NCI-H510A treated with DMSO at 0.1 percent for 48 hours (cell line): ENCODE measurements at places on chromosomes 1 and 21.
A peak's percentile ranks its signal among the peaks of the same experiment; 100 is the strongest.

DNA sequence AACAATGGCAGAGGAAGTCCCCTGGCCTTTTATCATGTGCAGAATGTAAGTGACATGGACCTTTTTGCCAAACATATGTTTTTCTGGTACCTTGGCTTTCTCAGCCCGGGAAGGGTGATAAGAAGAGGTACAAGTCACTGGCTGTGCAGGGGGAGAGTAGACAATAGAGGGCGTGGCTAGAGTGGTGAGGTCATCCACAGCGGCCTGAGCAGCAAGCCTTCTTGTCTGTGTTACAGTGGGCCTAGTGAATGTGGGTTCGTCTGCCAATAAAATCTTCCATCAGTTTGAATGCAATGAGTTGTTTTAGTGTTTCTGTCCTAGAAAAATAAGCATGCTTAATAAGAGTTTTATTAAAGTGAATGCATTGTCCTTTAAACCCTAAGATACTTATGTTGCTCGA is 59.0 kb upstream of the PGD start:
- peak; percentile 96 for DNase-seq

DNA sequence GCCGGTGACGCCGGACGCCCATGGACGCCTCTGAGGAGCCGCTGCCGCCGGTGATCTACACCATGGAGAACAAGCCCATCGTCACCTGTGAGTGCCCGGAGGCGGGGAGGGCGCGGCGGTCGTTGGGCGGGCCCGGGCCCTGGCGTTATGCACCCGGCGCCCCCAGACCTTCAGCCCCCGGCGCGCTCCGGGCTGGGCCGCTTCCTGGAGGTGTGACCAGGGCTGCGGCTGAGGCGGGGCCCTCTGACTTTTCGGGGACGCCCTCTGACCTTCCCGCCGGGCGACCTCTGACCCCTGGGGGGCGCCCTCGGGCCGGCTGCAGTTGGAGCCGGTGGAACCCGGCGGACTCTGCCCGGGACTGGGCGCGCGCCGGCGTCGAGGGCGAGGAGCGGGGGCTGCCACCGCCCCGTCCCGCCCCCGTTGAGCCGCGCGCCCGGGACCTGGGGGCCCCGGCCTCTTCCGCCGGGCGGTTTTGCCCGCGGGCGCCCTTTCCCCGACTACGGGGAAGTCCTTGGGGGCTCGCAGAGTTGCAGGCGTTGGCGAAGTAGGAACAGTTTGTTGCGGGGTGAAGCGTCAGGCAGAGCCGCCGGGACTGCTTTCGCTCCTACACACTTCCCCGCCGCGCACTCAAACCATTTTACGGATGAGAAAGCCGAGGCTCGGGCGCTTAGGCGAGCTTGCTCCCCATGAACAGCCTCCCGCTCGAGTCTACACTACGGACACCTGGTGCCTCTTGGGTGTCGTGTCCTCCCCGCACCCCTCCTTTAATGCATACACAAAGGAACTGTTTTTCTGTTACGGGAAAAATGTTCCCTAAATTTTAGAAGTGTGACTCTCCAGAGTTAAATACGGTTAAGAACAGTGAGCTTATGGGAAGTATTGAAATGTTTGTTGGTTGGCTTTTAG is 618 bp downstream of the TRAPPC10 start:
- DNase-seq, result peak; percentile 27

DNA sequence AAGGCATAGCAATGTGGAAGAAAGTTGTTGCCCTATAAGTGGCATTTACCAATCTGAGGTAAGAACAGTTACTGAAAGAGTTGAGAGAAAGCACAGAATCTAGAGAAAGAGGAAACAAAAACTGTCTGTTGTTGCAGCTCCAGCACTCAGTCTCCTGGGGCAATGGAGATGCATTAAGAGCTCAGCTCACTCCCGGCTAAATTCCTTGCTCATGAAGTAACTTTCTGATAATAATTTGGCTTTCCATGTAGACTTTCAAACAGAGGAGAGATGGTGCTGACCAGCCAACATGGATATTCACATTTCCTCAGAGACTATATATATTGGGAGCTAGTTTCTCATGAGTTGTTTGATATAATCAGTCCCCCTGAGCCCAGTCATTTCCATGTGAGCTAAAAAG is 135.3 kb downstream of the GDAP2 start:
- DNase-seq, result no peak

DNA sequence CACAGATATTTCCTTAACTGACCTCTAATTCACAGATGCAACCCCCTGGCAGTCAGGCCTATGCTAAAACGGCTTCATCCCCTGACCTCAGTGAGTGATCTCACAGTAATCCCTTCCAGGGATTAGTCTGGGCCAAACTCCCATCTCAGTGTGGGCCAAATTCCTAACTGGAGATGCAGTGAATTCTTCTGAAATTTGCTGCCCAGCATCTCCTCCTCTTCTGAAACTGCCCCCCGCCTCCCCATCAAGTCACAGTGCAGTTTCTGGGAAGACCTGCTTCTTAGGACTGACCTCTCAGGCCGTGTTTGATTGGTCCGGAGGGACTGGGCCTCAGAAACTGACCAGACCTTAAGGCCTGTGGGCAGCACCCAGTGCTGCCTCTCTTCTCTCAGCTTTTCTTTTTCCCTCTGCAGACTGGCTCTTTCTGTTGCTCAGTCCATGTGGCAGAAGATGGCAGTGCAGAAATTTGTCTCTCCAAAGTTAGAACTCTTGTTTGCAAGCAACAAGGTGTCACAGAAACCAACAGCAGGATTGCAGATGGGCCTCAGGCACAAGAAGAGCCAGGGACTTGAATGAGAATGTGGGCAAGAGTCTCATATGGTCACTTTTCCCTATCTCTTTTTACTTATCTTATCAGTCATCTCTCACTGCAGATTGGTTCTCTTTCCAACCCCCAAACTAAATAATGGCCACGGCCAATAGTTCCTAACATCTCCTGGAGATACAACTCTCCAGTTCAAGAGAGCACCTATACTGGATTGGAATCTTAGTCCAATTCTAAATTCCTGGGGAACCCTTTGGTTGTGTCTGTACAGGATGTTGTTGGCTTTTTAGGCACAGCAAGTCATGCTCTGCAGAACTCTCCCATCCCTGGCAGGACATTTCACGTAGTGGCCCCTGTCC is 95.5 kb upstream of the RALGPS2 start:
- DNase-seq, result no peak

- no peak for DNase-seq
Measured at GRCh38 chr1:116982319-116983004, 19.1 kb upstream of the CD101 start.

DNA sequence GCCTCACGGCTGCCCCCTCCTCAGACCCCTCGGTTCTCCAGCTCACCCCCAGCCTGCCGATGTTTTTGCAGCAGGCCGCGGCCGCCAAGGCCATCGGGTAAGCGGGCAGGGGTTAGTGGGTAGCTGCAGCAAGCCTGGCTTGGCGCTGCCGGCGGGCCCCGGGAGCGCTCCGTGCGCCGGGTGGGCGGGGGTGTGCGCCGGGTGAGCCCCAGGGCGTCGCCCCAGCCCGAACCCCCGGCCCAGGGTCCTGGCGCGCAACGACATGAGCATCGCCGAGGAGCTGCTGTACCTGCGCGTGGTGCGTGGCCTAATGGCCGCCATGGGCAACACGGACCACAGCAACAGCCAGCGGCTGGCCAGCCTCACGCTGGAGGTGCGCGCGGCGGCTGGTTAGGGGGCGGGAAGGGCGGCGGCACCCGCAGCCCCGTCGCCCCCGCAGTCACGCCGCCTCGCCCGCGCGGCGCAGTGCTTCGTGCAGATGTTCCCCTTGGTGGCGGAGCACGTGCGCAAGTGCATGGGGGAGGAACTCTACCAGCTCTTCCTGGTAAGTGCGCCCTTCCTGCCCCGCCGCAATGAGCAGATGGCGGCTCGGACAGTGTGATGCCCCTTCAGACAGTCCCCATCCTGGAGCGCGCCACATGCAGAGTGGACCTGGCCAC is 6.5 kb downstream of the RNU5D-1 start:
- no peak for DNase-seq

GRCh38 chr1:229287267-229287666 is 16.4 kb downstream of the RAB4A start:
- no peak for DNase-seq

GRCh38 chr1:37722181-37723071 is 30.1 kb downstream of the CDCA8 start:
- DNase-seq, result no peak

DNA sequence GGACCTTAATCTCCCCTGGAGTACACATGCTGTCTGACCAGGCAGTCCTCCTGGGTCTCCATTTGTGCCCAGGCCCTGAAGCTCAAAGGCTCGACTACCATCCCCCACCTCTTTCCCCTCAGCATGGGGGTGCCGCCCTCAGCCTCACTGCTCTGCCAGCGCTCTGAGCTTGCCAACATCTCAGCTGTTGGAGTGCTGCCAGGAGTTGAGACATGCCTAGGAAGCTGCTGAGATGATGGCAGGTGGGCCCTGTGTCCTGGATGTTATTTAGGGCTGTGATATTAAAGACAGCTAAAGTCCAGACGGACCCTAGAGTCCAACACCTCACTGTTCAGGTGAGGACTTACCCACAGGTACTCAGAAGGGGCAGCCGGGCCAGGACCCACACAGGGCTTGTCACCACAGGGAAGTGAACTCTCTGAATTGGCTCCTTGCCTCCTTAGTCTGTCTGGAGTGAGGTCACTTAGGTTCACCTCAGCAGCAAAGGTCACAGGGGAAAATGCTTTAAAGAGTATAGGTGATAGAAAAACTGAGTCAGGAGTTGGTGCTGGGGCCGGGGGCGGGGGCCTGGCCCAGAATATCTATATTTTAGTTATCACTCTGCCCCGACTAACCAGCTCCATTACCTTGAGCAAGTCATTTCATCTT is 19.7 kb upstream of the KCNC4 start:
- peak; percentile 71 for DNase-seq

DNA sequence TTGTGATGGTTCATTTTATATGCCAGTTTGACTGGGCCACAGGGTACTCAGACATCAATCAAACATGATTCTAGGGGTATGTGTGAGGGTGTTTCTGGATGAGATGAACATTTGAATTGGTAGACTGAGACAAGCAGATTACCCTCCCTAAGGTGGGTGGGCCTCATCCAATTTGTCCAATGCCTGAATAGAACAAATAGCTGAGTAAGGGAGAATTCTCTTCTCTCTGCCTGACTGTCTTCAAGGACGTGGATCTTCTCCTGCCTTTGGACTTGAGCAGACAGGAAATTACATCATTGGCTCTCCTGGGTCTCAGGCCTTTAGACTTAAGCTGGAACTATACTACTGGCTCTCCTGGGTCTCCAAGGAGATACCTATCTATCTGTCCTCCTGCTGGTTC is 64.4 kb downstream of the SUSD4 start:
- no peak for DNase-seq

- no peak for DNase-seq
Measured at GRCh38 chr21:46058431-46059145, 39.3 kb upstream of the COL6A2 start.
